ENCODE measurements at places on chromosomes 4 and X.
A peak's percentile ranks its signal among the peaks of the same experiment; 100 is the strongest.

DNA sequence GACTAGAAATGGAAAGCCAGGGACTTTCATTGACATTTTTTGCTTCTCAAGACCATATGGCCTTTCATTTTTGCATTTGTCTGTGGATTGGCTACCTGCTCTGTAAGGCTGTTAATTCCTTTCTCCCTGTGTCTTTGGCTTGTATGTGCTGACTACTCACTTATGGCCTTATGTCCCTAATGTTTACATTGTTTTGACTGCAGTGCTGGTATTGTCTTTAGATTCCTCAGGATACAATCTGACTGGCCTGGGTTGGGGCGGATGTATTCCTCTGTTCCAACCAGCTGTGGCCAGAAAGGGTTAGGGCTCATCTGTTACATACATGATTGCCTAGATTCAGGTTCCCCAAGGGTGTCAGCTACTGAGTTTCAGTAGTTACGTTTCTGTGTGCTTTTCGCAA is 108.1 kb downstream of the RAPGEF2 start:
- no peak for DNase-seq
- peaks cover 5% of the 10 kb centered on the region for H3K36me3 ChIP-seq
- H3K4me1 ChIP-seq: peaks cover 5% of the 10 kb centered on the region
- H3K27ac ChIP-seq: no peak overlapping the region

GRCh38 chr4:27791640-27792039 is 931.0 kb downstream of the STIM2 start:
- H3K4me3 ChIP-seq: no peak overlapping the region
- H3K36me3 ChIP-seq: no peaks in the 10 kb centered on the region
- H3K27ac ChIP-seq: no peak overlapping the region
- DNase-seq: no peak
- no peaks in the 10 kb centered on the region for H3K4me1 ChIP-seq

DNA sequence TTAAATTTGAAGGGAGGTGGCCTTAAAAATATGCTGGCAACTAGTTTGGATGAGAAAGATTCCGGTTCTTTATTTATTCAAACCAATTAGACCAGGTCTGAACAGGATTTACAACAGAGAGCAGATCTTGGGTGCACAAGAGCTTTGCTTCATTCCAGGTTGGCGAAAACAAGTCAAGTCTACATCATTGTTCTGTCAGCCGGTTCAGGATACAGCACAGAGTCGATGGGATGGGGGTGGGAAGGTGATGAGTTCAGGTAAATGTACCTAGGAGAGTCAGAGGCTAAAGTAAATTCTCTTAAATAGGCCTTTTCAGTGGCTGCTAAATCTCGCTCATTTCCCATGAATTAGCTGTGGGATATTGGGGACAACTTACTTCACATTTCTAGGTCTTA is 882 bp upstream of the STIM2 start:
- peak overlapping the region; percentile 82 for H3K4me3 ChIP-seq
- no peak for DNase-seq
- H3K27me3 ChIP-seq: no peaks in the 10 kb centered on the region
- no peaks in the 10 kb centered on the region for H3K36me3 ChIP-seq
- H3K27ac ChIP-seq: peak overlapping the region; percentile 95
- H3K4me1 ChIP-seq: peaks cover 32% of the 10 kb centered on the region

GRCh38 chr4:87150498-87151261 is 69.7 kb downstream of the KLHL8 start:
- H3K27ac ChIP-seq: no peak overlapping the region
- H3K4me1 ChIP-seq: no peaks in the 10 kb centered on the region
- DNase-seq: no peak
- H3K4me3 ChIP-seq: no peak overlapping the region

- no peak for DNase-seq
- peaks cover 2% of the 10 kb centered on the region for H3K36me3 ChIP-seq
- no peak overlapping the region for H3K4me3 ChIP-seq
- no peaks in the 10 kb centered on the region for H3K4me1 ChIP-seq
- no peak overlapping the region for H3K27ac ChIP-seq
Measured at GRCh38 chrX:2301901-2302300, 198.9 kb downstream of the DHRSX start.

DNA sequence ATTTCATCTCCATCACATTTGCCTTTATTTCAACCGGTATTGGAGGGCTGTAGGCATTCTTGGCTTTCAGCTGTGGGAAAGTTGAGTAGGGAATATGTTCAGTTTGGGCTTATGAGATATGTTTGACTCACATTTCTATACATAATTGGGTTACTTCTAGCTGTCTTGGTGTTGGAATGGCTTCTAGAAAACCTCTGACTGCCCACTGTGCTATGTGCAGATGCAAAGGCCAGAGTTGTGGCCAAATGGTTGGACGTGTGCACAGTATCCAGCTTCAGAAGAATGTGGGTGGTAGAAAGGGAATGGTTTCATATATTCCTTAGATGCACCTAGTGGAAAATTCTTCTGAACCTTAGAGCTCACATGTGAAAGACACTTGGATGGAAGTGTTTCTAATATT is 92.6 kb upstream of the H2AZ1 start:
- H3K4me3 ChIP-seq: no peak overlapping the region
- no peaks in the 10 kb centered on the region for H3K4me1 ChIP-seq
- H3K27ac ChIP-seq: no peak overlapping the region

- no peak for DNase-seq
- H3K4me3 ChIP-seq: no peak overlapping the region
- no peaks in the 10 kb centered on the region for H3K36me3 ChIP-seq
- no peaks in the 10 kb centered on the region for H3K27me3 ChIP-seq
- H3K27ac ChIP-seq: no peak overlapping the region
Measured at GRCh38 chrX:7444967-7445366, 297.0 kb upstream of the PUDP start.

GRCh38 chrX:154981116-154981411 is 41.5 kb downstream of the F8 start:
- H3K27me3 ChIP-seq: no peaks in the 10 kb centered on the region
- H3K36me3 ChIP-seq: no peaks in the 10 kb centered on the region
- peak overlapping the region; percentile 51 for H3K4me3 ChIP-seq
- H3K27ac ChIP-seq: no peak overlapping the region
- peaks cover 7% of the 10 kb centered on the region for H3K4me1 ChIP-seq

DNA sequence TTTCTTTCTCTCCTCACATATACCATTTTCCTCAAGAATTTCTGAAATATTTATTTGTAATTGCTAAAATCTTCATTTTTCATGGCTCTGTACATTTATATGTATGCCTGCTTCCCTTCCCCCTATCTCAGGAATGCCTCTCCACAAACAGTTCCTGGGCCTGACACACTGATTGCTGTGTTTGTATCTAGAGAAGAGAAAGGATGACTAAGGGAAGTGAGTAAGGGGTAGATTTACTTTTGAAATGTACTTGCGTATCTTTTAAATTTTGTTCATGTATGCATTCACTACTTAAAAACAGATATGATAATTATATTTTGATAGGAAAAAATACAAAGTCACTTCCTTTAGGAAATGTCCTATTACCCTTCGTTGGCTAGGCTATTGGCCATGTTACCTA is 790.8 kb downstream of the PCDH18 start:
- H3K4me3 ChIP-seq: no peak overlapping the region
- H3K27me3 ChIP-seq: no peaks in the 10 kb centered on the region
- no peaks in the 10 kb centered on the region for H3K4me1 ChIP-seq
- no peak overlapping the region for H3K27ac ChIP-seq
- H3K36me3 ChIP-seq: no peaks in the 10 kb centered on the region
- DNase-seq: no peak

GRCh38 chrX:18076434-18076833 is 144.3 kb downstream of the BEND2 start:
- H3K27me3 ChIP-seq: no peaks in the 10 kb centered on the region
- H3K27ac ChIP-seq: no peak overlapping the region
- no peak for DNase-seq

DNA sequence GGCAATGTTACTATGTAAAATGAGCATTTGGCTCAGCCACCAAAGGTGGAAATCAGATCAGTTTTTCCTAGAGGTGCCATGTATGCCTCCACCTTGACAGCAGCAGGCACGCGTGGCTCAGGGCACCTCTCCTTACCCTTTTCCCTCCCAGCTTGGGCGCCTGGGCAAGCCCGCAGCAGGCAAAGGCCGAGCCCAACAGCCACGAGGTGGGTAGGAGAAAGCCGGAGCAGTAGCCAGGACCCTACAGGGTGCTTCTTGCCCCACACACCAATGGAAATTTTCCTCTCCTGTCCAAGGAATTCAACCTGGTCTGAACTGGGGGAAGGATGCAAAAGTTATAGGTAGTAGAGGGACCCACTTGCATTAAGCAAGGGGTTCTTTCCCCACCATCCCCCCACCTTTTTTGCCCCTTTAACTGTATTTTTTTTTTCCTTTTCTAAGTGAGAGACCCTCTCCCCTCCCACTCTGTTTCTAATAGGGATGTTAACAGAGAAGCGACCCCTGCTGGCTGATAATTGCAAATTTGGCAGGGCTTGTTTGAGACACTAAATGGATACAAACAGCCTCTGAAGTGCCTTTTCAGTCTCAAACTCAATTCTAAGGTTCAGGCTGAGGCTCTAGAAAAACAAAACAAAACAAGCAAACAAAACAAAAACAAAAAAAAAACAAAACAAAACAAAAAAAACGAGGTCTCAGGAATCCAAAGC is 895.1 kb downstream of the PCDH18 start:
- no peaks in the 10 kb centered on the region for H3K4me1 ChIP-seq
- no peak overlapping the region for H3K4me3 ChIP-seq
- H3K27ac ChIP-seq: no peak overlapping the region
- no peaks in the 10 kb centered on the region for H3K36me3 ChIP-seq
- no peaks in the 10 kb centered on the region for H3K27me3 ChIP-seq
- DNase-seq: no peak

- H3K4me3 ChIP-seq: no peak overlapping the region
- no peak for DNase-seq
- no peaks in the 10 kb centered on the region for H3K36me3 ChIP-seq
- H3K4me1 ChIP-seq: no peaks in the 10 kb centered on the region
- no peaks in the 10 kb centered on the region for H3K27me3 ChIP-seq
- no peak overlapping the region for H3K27ac ChIP-seq
Measured at GRCh38 chrX:70172964-70173363, 4.3 kb upstream of the DGAT2L6 start.

- H3K27ac ChIP-seq: no peak overlapping the region
- DNase-seq: no peak
- H3K4me3 ChIP-seq: no peak overlapping the region
- H3K4me1 ChIP-seq: no peaks in the 10 kb centered on the region
Measured at GRCh38 chr4:150525321-150525868, 56.6 kb upstream of the MAB21L2 start.

GRCh38 chrX:74788545-74789086 is 136.6 kb downstream of the NEXMIF start:
- H3K27ac ChIP-seq: no peak overlapping the region
- no peaks in the 10 kb centered on the region for H3K4me1 ChIP-seq
- DNase-seq: no peak
- H3K36me3 ChIP-seq: no peaks in the 10 kb centered on the region
- no peak overlapping the region for H3K4me3 ChIP-seq
- no peaks in the 10 kb centered on the region for H3K27me3 ChIP-seq

DNA sequence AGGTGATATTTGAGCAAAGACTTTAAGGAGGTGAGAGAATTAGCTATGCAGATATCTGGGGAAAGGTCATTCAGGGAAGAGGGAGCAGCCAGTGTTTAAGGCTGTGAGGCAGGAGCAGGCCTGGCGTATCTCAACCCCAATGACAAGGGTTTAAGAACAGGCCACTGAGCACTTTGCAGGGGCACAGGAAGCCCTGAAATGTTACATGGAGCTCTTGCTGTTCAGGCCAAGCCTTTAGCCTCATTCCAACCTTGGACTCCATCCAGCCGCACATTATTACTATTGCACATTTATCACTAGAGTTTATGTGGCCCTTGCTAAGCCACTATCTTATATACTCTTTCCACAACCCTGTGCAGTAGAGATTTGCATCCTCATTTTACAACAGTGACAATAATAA is 114.0 kb downstream of the EFNB1 start:
- H3K27me3 ChIP-seq: no peaks in the 10 kb centered on the region
- H3K4me1 ChIP-seq: no peaks in the 10 kb centered on the region
- H3K27ac ChIP-seq: no peak overlapping the region
- H3K36me3 ChIP-seq: no peaks in the 10 kb centered on the region
- no peak overlapping the region for H3K4me3 ChIP-seq

DNA sequence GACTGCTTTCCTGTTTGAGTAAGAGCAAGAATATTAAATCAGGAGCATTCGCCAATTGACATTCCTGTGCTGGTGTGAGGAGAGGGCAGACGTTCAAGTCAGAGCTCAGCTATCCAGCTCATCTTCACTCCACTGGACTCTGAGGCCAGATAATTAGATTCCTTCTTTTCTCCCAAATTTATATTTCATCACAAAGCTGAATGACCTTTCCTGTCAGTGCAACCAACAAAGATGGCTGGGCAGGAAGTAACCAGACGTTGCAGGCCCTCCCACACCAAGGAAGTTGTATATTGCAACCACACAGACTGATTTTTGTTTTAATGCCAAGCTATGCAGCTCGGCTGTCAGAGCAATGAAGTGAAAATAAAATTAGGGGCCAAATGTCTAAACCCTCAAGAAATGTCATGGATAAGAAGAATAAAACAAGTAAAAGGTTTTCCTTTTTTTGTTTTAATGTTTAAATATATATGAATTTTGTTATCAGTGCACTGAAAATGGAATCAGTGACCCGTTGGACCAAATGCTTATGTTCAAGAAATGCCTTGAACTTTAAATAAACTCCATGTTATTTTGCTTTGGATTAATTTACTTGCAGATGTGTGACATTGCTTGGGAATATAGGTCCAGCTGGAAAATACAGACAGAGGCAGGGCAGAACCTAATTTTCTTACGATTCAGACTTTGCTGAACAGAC is 578.9 kb upstream of the FAT1 start:
- H3K27me3 ChIP-seq: no peaks in the 10 kb centered on the region
- H3K27ac ChIP-seq: no peak overlapping the region
- no peak overlapping the region for H3K4me3 ChIP-seq
- no peaks in the 10 kb centered on the region for H3K4me1 ChIP-seq
- no peaks in the 10 kb centered on the region for H3K36me3 ChIP-seq

GRCh38 chr4:48162162-48162561 is 28.1 kb upstream of the TXK start:
- no peaks in the 10 kb centered on the region for H3K4me1 ChIP-seq
- H3K27me3 ChIP-seq: no peaks in the 10 kb centered on the region
- no peak overlapping the region for H3K4me3 ChIP-seq
- no peak for DNase-seq
- no peaks in the 10 kb centered on the region for H3K36me3 ChIP-seq

DNA sequence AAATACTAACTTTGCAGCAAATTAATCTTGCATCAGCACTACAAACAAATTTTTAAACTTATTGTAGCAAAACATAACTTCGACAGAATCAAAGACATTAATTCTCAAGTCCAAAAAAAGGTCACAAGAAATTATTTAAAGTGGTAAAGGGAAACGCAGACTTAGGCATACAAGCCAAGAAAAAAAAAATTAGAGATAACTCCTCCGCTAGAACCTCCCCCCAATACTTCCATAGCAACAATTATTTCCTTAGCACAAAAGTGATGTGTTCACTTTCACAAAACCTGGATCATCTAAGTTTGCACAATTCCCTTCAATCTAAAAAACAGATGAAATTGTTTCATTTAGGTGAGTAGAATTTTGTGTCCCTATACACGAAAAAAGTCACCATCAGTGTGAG is 1.1 kb downstream of the LRBA start:
- H3K4me1 ChIP-seq: peaks cover 28% of the 10 kb centered on the region
- no peak for DNase-seq
- no peaks in the 10 kb centered on the region for H3K36me3 ChIP-seq
- H3K27ac ChIP-seq: no peak overlapping the region
- H3K4me3 ChIP-seq: peak overlapping the region; percentile 83

GRCh38 chr4:124904723-124905388 is 192.3 kb upstream of the ANKRD50 start:
- H3K4me1 ChIP-seq: no peaks in the 10 kb centered on the region
- H3K27ac ChIP-seq: no peak overlapping the region
- no peak overlapping the region for H3K4me3 ChIP-seq
- H3K27me3 ChIP-seq: no peaks in the 10 kb centered on the region

Measured in CD4-positive, alpha-beta T cell (primary cell).